Choroid plexus epithelial cell (primary cell): ENCODE measurements at places on chromosomes 4 and X.

- no peak for DNase-seq
Measured at GRCh38 chr4:47391256-47391655, 72.2 kb downstream of the COMMD8 start.

GRCh38 chrX:111006116-111006515 is 89.9 kb upstream of the PAK3 start:
- no peak for DNase-seq

DNA sequence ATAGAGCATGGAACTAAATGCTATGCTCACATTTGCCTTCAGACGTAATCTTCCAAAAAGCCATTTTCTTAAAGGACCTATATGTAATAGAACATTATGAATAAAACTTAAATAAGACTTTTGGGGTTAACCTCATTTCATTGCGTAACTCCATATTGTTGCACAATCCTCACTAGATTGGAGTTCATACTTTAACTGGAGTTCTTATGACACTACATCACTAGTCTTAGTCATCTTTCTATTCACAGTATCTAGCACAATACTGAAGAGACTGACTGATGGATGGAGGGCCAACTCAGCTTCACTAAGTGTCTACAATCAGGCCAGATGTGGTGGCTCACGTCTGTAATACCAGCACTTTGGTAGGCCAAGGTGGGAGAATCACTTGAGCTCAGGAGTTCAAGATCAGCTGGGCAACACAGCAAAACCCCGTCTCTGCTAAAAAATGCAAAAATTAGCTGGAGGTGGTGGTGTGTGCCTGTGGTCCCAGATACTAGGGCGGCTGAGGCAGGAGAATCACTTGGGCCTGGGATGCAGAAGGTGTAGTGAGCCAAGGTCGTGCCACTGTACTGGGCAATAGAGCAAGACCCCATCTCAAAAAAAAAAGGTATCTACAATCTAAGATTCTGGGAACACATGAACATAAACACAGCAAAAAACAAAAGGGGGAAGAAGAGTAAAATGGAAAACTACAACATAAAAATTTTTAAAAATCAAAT is 80.8 kb upstream of the MAB21L2 start:
- DNase-seq, result peak; percentile 91

GRCh38 chrX:140724309-140724708 is 14.8 kb downstream of the LINC00632 start:
- no peak for DNase-seq

DNA sequence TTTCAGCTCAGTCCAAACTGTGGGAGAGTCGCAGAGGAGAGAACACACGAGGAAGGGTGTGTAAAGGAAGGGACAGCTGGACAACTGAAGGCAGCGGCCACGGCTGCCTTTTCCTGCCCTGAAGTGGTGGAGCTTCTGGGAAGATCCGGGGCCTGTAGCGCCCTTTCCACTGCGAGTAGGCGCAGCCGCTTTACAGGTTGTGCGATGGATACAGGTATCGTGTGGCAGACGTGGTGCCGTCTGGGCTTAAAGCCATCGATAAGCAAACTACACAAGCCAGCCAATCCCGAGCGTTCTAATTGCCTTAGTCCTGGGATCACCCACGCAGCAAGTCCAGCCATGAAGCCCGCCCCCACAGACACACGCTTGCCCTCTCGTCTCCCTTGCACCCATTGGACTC is 15.4 kb downstream of the NKX6-1 start:
- no peak for DNase-seq
